Stimulated activated CD8-positive, alpha-beta memory T cell treated with anti-CD3 and anti-CD28 coated beads, Interleukin-4, amount 100 ng/mL, for 1 hour (primary cell): ENCODE measurements at places on chromosomes 1 and 21.

DNA sequence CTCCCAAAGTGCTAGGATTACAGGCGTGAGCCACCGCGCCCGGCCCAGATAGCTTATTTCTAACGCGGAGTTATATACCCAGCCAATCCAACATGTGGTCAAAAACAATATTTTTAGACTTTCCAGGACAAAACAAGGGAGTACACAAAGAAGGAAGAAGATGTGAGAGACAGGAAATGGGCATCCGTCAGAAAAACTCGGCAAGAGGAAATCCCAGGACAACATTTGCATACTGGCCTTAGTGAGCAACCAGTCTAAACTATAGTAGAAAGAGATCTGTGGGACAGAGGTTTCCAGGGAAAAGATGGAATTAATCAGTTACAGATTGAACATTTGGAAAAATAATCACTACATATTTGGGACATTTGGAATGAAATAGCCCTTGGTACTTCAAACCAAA, 11.4 kb downstream of the ARMH1 start:
- no peak for DNase-seq

GRCh38 chr1:151847867-151848596, 5.5 kb downstream of the THEM5 start:
- no peak for DNase-seq

- no peak for DNase-seq
These were observed 5.9 kb upstream of the PLEKHG5 start for GRCh38 chr1:6497215-6497866.

DNA sequence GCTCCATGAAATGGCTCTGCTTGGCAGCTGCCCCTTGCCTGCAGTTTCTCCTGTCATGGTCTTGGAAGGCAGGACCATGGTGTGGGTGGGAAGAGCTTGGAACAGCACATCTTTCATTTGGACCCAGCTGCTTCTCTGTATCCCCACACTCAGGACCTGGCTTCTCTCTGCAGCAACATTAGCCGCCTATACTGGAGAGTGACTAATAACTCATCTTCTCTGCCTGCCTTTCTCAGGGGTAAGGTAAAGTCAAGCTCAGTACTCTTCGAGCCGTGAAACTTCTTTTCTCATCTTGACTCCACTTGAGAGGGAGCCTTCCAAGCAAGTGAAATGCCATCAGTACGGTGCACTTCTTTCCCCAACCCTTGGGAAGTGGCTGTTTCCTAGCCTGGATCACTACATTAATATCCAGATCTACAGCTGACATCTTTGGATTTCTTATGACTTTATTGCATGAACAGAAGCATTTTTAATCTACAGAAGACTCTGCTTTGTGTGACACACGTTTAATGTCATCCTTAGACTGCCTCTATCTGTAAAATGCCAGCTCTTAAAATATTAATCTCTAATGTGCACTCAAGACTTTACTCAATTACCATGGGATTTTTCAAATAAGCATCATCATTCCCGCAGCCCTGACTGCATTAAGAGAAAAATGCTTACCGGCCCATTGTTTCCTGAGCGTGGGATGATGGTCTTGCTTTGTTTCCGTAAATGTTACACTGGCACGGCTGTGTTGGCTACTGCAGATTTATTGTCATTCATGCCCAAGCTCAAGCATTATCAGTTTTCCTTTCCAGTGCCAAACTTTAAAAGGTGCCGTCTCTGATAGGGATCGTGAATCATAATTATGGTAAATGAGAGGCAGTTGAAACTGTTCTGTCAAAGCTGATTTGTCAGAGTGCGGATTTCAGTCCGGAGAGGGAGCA, 242.9 kb downstream of the HHAT start:
- DNase-seq = no peak

DNA sequence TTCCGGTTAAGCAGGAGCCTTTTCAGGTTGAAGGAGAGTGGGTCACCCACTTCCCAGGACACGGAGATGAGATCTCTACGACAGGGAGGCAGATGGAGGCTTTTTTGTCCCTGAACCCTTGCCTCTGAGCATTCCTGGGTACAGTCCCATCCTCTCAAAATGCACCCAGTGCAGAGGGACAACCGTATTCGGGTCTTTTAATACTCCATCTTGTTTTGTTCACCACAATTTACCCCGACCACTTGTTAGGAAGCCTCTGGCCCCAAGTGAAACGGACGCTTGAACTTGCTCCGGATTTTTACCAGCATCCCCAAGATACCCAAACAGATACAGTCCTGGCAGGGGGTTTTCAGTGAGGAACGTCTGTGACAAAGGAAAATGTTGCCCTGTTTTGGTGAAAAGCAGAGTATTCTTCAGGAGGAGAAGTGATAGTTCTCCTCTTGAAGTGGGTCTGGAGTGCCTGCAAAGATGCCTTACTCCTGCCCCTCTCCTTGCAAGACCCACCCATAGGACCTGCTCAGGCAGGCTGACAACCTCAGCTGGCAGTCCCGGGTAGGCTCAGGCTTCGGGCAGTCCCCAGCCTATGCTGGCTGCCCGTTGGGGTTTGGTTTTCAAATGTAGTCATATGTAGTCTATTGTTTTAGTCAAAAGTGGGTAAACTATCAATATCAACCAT, 669 bp upstream of the ARL8A start:
- no peak for DNase-seq

DNA sequence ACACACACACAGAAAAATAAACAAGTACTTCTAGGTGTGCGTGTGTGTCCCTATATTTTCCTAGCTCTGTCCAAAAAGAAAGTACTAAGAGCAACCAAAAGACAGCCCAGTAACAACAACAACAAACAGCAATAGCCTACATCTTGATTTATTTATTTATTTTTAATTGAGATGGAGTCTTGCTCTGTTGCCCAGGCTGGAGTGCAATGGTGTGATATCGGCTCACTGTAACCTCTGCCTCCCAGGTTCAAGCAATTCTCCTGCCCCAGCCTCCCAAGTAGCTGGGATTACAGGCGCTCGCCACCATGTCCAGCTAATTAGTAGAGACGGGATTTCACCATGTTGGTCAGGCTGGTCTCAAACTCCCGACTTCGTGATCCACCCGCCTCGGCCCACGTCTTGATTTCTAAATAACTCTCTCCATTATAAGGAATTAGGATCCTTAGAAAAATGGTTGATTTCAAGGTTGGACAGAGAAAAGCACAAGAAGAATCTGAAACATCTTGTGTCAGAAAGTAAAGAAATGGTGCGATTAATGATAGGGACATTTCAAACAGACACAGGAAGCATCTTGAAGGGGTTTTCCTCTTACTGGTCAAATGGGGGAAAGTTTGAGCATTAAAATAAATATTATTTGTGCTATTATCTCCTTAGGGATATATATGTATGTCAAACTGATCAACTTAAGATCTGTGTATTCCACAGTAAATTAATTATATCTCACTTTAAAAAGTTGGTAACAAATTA, 59.4 kb downstream of the ARID4B start:
- DNase-seq = no peak

DNA sequence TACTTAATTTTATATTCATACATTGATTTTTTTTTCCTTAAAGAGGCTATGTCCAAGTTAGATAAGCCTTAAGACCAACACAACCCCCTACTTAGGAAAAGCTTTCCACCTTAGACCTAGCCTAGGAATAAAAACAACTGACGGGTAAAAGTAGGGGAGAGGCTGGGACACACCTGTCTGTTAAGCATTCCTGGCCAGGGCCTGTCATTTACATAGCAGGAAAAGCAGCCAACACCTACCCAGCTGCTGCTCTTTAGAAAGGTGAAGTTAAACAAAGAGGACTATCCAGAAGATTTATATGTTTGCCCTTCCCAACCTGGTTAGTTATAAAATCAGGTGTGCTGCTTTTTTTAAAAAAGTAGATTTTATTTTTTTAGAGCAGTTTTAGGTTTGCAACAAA, 29.1 kb upstream of the SAMD13 start:
- DNase-seq = no peak

DNA sequence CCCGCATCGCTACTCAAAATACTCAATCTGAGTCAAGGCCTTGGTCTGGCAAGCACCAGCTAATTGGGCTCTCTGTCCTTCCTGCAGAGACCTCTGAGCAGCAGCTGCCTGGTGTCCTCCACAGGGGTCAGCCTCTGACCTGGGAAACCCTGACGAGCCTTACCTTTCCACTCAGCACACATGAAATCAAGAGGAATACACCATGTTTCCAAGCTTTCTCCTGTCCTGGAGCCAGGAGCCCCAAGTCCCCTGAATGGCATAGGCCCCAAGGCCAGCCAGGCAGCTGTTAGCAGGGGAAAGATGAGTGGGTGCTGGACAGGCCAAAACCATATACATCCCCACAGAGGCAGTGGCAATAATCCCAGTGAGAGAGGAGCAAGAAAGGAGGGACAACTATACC, 27.2 kb upstream of the TSPEAR start:
- no peak for DNase-seq

- DNase-seq = no peak
These were observed 3.9 kb upstream of the CD1C start for GRCh38 chr1:158285756-158286241.

GRCh38 chr1:84402060-84402459, 3.8 kb downstream of the DNASE2B start:
- no peak for DNase-seq

DNA sequence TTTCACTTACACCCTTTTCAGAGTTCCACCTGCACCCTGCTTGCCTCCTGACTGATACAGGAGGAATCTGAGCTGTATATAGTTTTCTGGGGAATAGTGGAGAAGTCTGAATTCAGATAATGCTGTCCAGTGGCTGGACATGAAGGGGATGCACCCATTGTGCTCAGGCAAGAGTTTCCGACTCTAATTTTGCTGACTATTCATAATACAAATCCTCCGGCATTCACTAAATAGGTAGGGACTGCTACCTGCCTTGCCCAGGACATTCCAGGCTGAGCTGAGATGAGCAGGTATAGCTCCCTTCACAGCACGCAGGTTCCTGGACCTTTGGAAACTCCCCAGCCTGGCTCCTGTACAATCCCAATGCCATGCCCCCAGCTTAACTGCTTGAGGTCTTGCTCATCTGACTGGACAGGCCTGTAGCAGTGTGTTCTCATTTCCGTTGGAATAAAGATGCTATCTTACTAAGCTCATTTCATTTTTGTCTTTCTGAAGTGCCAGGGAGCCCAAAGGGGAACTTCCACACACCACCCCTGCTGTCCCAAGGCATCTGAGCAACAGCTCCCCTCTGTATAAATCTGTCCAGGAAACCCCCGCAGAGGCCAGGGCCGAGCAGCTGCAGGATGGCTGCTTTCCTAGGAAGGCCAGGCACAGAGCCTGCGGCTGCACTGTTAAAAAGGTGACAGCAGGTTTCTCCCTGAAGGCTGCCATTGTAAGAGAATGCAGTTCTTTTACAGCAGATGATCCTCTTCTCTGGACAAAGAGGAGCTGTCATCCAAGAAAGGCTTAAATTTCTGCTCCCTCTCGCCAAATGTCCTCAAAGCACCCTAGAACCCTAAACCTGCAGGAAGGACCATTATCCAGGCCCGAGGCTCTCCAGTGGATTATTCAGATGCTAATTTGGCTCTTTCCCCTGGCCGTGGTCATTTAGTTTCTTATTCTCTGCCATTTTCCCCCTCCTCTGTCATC, 21.7 kb upstream of the VASH2 start:
- DNase-seq = no peak

DNA sequence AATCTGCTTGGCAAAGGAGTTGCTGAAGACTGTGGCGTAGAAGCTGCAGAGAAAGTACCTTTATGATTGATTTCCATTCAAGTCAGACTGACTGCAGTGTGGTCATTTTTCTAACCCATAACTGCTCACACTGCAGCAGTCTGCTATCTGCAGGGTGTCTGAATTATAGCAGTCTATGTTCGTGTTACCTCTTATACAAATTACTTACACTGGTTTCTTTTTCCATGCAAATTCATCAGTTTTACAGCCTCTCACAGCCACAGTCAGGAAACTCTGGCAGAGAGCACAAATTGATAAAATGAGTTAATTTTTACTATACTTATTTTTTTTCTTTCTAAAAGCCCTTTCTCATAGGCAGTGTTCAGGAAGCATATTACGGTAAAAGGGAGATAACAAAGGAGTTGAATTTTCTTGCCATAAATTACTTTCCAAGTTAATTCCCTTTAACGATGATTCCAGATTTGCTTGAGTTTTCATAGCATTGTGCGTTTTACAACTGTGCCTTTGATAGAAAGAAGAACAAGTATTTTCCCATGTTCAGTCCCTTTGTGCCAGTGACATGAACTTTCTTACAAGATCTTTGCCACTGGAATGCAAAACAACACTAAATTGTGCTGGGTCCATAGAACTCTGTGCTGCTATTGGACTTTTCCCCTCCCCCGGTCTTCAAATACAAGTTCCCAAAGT, 261.5 kb downstream of the NFIA start:
- DNase-seq = no peak

GRCh38 chr1:38235705-38236104, 189.1 kb upstream of the POU3F1 start:
- DNase-seq = no peak

DNA sequence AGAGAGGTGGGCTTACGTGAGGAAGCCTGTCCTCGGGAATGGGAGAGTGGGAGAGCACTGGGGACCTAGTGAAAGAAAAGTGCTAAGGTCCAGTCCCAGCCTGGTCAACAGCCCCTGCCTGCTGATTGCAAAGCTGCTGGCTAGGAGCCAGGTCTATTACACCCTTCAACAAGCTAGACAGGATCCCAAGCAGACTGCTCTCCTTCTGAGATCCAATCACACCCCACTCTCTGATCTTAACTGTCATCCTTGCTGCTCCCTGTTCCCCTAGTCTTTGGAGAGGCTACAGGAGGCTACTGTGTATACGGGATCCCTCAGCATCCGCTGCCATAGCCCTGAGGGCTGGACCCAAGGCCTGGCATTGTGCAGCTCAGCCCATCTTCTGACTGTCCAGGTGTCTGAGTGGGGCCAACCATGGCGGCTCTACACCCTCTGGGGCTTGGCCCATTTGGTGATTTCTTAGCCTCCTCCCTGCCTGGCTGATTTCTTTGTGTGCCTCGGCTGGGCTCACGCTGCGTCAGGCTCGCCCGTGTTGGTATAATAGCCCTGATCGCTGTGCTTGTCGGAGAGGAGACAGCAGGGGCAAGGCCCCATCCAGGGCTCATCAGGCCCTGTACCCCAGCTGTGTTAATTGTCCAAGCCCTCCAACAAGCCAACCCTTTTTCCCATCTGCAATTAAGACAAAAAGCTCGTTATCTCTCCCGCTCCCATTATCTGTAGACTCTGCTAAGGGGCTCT, 43.9 kb downstream of the NAV1 start:
- no peak for DNase-seq
